ENCODE measurements at places on chromosomes 7 and 10.

DNA sequence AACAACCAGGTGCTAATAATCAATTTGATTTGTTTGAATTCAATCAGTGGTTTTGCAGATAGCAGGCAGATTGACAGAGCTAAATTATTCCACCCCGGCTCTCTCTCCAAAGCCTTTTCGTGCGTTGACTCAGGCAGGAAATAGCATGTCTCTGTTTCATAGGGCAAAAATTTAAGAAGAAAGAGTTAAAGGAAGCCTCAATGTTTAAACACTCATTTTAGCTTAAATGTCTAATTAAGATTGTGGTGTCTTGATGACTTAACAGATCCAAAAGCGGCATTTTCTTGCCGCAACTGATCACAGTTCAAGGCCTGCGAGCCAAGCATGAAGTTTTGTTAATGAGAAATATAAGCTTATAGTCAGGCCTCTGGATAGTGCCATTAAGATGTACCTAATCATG lies 1051.1 kb upstream of the AUTS2 start:
- no peak for DNase-seq

- no peak for DNase-seq
Measured at GRCh38 chr7:130461272-130461671, 20.5 kb upstream of the CEP41 start.

GRCh38 chr7:130940907-130941306 lies 206.9 kb upstream of the KLF14 start:
- no peak for DNase-seq

DNA sequence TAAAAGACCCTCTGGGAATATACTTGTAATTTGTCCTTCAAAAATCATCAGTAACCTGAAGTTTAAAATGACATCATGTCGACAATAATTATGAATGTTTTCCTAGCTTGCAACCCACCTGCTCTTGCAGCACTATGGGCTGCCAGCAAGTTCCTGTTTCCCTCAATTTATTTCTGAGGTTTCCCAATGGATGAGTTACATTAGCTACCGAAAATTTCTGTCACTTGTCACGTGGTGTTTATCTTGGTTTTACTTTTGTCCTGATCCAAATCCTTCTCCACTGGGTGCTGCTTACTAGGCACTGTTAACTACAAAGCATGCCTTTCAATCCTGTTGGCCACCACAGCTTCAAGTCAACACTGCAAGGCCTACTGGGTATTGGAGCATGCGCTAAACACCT lies 31.5 kb downstream of the GIMAP8 start:
- no peak for DNase-seq

Data from neural progenitor cell (in vitro differentiated cells).